NCI-H187 (cell line): ENCODE measurements at places on chromosomes 11 and 22.

- DNase-seq: no peak
Observed at GRCh38 chr11:93541884-93542810, 1.0 kb downstream of the SMCO4 start.

- no peak for DNase-seq
Observed at GRCh38 chr22:48321986-48322545, 1505.6 kb downstream of the BRD1 start.

GRCh38 chr11:9896902-9897301 lies 233.0 kb downstream of the SWAP70 start:
- DNase-seq: no peak

GRCh38 chr11:128664317-128664716 lies 29.6 kb upstream of the FLI1 start:
- DNase-seq: no peak

GRCh38 chr22:17787716-17788330 lies 13.6 kb upstream of the BID start:
- no peak for DNase-seq

- DNase-seq: no peak
Observed at GRCh38 chr22:38612217-38613006, 42.4 kb upstream of the DMC1 start.

- no peak for DNase-seq
Observed at GRCh38 chr22:41314821-41315220, 13.5 kb downstream of the ZC3H7B start.

DNA sequence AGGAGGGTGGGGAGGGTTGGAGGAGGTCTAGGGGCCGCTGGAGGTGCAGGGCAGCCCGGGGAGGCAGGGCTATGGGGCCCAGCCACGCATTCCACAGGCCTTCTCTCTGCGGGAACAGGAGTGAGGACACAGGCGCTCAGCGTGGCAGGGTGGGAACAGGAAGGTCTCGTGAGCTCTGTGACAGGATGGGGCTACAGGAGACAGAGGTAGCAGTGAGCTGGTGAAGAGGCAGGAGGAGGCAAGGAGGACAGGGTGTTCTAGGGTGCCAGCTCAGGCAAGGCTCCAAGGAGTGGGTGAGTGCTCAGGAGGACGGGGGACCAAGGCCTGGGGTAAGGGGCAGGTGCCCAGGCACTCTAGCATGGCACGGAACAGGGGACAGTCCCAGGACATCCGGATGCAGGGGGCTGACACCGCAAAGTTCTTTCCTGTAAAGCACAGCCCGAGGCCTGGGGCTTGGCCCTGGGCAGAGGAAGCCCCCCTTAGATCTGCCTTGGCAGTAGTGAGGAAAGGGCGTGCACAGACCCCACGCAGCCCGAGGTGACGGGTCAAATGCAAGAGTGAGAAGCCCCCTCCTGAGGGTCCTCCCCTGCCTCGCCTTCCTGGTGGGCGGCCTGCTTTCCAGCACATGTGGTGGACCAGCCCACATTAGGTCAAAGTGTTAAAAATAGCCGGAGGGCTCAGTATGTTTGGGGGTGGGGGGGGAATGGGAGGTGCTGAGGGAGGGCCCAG lies 4.7 kb upstream of the NEAT1 start:
- no peak for DNase-seq

DNA sequence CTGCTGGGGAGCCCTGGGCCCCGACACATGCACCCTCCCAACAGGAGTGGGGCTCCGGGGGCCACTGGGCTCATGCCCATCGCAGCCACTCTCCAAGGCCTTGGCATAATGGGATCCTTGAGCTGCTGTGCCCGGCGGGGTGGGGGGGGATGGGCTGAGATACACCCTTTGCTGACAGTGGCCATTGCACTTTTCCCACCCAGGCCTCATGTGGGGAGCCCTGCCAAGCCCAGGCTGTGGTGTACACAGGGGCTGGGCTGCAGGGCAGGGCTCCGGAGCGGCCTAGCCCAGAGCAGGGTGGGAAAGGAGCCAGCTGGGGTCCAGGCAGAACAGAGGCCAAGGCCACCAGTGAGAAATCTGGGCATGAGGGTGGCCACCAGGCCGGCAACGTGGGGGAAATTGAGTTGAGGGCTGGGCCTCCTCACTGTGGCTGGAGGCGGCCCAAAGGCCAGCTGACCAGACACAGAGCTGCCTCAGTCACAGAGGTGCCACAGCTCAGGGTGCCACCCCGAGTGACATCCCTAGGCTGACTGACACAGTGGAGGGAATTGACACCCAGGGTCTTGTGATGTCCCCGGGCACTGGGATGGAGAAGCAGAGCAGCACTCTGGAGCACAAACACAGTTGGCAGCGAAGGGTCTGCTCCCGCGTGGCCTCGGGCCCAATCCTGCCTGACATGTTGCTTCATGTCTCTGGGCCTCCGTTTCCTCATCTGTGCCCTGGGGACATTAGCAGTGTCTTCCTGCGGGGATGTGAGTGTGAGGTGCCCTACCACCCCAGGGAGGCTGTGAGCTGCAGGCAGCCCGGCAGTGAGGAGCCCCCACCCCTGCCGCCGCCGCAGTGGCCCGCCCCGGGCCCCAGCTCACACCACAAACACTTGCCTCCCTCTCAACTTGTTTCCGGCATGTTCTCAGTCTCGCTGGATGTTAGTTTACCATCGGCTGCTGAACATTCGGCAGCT lies 30.4 kb downstream of the RTN4R start:
- DNase-seq: no peak

GRCh38 chr11:67357831-67358670 lies 4.7 kb upstream of the POLD4 start:
- no peak for DNase-seq
